Activated B cell treated with CpG ODN at 0.5 μM for 24 hours (primary cell): ENCODE measurements at places on chromosomes 7 and 10.

- DNase-seq = no peak
These were observed 7.0 kb downstream of the TAX1BP1 start for GRCh38 chr7:27746978-27747377.

GRCh38 chr10:103840740-103841070, 14.7 kb downstream of the SH3PXD2A start:
- DNase-seq = no peak

GRCh38 chr10:43267811-43268210, 946 bp upstream of the RASGEF1A start:
- DNase-seq = no peak

DNA sequence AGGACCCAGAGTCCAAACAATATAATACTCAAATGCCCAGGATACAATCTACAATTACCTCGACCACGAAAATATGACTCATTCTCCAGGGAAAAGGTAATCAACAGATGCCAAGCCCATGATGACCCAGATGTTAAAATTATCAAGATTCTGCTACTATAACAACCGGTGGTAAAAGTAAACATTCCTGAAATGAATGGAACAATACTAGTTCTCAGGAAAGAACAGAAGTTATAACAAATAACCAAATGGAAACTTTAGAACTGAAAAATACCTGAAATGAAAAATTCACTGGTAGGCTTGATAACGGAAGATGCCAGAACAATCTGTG, 34.1 kb upstream of the GUSB start:
- DNase-seq = no peak

DNA sequence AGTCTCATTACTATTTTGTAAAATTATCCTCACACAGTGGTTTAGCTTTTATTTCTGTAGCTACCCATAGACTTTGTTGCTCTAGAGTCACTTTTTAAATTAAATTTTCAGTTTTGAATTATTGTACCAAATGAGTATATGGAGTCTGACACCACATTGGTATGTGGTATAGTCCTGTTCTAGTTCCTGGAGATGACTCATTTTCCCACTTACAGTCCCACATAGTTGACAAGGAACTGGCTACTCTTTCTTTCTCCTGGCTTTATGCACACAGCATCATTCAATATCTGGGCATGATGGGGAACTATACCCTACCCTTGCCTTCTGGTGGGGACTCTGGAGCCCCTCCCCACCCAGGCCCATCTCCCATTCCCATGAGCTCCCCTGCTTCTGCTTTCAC, 92.6 kb upstream of the RAB11FIP2 start:
- DNase-seq = no peak
